ENCODE measurements at places on chromosomes 1 and 21. TPM values are rescaled to one million over a fixed set of nuclear protein-coding genes. Genes with fewer than 3 reads are reported as not detected.

DNA sequence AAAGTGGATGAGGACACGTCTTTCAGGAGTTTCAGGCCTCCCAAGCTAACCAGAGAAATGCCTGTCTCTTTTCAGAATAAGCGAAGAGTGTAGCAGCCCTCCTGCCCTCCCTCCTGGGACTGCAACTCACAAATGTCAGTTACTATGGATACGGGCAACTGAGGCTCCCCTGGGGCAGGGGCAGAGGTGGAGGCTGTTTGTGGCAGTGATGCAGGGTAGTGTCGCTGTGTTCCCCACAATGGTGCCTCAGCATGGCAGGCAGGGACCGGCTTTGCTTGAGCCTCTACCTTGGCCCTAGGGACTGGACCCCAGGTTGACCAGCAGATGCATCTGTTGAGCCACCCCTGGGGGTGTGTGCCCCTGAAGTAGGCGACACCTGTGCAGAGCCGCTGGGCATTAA is 10.2 kb downstream of the NFASC start:
- DNase-seq = no peak

DNA sequence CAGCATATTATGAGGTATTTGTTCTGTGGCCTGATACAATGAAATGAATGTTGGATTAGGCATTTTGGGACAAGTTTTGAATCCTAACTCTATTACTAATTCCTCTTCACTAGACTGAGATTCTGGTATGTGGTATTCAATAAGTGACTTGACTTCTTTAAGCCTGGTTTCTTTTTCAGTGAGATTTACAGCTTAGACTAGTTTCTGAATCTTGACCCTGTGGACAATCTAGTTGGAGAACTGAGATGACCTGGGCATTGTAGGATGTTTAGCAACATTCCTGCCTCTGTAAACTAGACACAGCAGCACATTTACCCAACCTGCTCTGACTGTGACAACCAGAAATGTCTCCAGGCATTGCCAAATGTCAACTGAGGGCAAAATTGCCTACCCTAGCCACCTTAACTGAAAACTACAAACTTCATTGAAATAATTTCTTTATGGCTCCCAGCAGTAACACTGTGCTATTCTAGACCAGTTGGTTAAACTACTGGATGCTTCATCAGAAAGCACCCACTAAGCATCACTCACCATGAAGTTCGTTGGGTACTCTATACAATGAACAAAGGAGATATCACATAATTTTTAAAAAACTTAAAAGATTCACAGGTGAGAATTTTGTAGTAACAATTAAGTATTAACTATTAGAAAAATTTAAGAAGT is 16.8 kb downstream of the PTPRC start:
- no peak for DNase-seq

DNA sequence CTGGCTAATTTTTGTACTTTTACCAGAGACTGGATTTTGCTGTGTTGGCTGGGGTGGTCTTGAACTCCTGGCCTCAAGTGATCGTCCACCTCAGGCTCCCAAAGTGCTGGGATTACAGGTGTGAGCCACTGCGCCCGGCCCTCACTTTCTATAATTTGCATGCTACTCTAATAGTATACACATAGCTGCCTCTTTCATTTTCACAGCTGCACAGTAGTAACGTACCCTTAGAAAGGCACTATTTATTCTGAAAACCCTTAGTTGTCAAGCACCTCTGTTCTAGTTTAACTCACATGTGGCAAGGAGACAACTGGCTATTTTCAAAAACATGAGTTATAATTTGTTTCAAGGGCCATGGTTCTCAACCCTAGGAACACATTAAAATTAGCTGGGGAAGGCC is 17.2 kb downstream of the TPM3 start:
- DNase-seq = no peak

Gene LAMTOR5
- 64.3 TPM for total RNA-seq
